Keratinocyte (primary cell): ENCODE measurements at places on chromosomes 6 and 20.

DNA sequence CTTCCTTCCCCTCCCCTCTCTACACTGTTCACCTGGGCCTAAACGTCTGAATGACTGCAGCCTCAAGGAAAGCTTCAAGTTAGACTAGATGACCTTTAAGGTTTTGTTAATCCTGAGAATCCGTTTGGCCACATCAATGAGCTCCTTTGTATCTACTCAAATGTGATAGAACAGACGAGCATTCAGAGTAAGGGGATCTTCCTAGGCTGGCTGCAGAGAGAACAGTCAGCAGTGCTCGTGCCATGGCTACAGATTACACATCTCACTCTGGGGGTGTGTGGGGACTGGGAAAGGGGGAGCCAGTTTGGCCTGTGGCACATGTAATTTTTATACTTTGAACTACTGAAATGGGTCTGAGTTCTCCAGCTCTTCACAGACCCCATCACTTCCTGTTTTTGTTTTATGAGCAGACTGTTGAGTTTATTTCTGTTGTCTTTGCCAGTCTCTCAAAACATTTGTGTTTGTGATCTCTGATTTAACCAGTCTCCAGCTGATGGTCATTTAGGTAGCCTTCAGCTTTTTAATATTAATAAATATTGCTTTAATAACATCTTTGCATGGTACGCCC is 50.9 kb downstream of the KCNS1 start:
- no peak for DNase-seq

GRCh38 chr20:16350465-16350864 is 222.8 kb downstream of the KIF16B start:
- DNase-seq, result no peak

DNA sequence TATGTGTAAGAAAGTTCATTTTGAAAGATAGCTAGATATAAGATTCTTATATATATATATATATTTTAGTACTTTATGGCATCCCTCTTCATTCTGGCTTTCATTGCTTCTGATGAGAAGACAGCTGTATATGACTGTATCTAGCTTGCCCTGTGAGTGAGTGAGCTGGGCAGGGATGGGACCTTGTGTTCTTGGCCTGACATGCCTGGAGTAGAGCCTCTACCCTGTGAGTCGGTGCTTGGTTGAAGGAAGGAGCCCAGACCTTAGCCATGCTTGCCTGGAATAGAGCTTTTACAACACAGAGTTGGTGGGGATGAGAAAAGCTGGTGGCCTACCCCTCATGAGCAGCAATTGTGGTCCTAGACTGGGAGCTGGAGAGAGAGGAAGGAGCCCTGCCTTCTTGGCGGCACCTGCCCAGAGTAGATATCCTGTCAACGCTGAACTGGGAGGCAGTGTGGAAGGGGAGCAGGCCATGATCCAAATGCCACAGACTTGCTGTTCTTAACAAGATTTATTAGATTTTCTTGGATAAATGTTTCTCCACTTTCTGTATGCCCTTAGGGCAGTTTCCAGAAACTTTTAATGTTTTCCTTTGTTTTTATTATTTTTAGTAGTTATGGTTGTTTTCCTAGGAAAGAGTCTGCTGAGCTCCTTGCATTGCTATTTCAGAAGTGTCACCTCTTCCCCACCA is 31.6 kb downstream of the FIG4 start:
- no peak for DNase-seq

DNA sequence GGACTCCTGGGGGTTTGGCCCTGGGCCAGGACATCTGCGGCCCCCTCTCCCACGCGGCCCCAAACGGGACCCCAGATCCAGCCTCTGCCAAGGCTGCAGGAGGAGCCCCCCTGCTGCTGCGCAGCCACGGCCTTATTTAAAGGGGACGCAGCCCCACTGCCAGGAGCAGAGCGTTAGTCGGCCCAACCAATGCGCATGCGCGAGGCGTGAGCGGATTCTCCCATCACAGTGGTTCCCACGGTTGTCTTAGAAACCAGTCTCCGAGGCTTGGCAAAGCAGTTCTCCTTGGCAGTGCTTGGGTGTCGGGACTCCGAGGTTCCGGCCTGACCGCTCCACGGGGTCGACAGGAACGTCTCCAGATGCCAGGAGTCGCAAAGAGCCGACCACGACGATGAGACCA is 288.3 kb upstream of the ZNF337 start:
- no peak for DNase-seq

GRCh38 chr6:153117986-153118879 is 12.8 kb downstream of the RGS17 start:
- DNase-seq, result peak; percentile 44

GRCh38 chr6:17361013-17361412 is 32.4 kb upstream of the CAP2 start:
- no peak for DNase-seq

GRCh38 chr6:75676377-75676776 is 72.7 kb upstream of the MYO6 start:
- DNase-seq, result no peak

- no peak for DNase-seq
These were observed 334.2 kb upstream of the RSPO3 start for GRCh38 chr6:126784161-126784790.

- DNase-seq, result no peak
These were observed 15.9 kb downstream of the LEMD2 start for GRCh38 chr6:33772902-33773472.

DNA sequence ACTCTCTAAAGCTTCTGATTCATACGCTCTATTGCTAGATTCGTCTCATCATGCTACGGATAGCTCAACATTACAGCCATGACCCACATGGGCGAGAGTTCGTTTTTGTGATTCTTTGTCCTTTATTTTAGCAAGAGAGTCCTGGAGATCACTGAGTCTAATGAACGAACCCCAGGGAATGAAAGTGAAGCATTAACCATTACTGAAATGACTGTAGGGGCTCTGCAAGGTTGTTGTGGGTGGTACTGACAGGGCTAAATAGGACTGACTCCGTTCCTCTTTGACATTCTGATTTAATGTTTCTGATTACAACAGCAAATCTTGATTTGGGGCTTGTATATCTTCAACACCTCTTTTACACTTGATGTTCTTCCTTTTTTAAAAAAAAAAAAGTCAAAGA is 13.7 kb upstream of the RTF2 start:
- no peak for DNase-seq

DNA sequence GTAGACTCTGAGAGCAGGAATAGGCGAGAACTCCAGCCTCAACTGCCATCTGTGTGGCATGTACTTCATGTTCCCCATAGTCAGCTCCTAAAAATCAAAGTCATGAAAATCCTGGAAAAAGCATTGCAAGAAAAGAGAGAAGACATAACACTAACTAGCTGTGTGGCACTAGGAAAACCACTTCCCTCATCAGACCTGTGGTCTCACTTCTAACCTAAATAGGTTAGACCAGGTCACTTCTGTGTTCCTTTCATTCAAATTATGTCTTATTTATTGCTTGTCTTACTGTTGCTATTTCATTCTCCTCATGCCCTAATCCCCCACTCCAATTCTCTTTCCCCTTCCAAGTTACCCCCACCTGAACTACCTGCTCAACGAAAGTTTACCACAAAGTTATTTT is 70.2 kb downstream of the TNFRSF21 start:
- DNase-seq, result no peak

DNA sequence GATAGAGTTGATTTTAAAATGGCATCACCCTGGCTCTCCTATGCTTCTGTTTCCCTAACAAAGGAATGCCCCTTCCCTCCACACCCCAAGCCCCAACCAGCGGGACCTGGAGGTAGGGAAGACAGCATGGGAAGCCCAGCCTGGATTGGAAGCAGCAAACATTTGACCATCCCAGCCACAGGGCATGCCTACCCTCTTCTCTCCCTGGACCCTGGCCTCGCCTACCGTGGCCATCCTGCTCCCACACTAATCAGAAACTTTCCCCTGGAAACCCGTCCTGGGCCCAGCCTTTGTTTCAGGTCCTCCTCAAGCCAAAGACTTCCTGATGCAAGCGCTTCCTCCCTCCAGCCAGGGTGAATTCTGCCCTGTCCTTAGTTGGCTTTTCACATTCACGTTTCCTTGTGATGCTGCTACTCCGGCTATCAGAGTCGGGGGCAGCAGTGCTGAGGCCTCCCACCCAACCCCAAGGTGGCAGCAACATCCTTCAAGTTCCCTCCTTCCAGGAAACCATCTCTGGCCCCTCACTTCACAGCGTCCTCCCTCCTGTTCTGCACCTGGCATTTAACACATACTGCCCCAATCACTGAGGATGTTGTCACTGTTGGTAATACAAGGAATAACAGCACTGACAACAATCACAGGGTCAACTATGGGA is 18.2 kb upstream of the ANGPT4 start:
- DNase-seq, result no peak

- no peak for DNase-seq
These were observed 33.1 kb downstream of the SRC start for GRCh38 chr20:37378785-37379598.

DNA sequence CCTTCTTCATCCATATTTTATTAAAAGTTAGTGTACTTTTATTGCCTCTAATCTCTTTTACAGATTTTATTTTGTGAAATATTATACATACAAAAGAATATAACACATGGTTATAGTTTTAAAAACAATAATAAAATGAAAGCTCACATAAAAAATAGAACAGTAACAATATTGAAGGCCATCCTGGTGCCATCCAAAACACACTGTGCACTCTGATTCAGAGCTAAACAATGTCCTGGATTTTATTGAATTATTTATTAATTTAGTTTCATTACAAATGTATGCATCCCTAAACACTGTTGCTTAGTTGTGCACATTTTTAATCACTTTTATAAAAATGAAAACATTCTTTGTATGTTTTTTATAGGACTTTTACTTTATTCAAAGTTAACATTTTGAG is 32.9 kb downstream of the RNF217 start:
- DNase-seq, result no peak

DNA sequence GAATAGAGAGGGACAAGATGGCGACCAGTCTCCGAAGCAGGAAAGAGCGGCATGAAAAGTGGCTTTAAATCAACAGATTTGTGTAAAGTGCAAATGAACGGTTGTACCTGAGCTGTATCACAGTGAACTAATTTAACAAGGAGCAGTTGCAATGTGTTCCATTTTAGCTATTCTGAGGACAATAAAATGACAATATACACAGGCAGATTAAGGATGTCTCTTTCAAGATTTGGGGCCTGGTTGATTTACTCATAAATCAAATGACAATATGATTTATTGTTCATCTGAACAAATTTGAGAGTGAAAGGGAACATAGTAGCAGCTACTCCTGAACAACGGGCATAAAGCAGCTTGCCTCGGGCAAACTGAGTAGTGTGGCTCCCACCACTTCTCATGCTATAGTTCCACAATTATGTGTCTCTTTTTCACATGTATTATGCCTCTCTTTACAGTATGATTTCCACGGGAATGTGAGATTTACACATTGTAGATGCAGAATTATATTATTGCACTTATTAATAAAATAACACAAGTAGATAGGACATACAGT is 204.1 kb upstream of the AGPAT4 start:
- DNase-seq, result no peak

DNA sequence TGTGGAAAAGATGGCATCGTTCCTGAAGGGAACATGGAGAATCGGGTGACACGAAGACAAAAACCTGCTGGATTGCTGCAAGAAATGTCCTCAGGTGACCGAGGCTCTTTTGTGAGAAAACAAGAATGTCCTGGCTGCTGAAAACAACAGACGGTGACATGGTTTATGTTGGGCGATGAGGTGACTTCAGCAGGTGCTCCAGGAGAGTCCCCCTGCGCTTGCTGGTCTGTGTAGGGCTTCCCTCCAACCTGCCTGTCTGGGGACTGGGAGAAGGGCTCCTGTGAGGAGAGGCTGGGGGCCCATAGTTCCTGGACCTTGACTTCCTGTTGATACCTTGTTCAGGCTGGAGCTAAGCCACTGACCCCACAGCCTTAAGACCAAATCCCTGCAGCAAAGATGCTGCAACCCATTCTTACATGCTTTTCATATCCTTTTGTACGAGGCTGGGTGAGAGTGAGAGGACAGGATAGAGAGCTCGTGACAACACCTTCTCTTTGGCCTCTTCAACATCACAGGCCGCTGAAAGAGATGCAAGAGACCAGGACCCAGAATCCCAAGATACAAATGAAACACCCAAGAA is 134.8 kb downstream of the CD83 start:
- DNase-seq, result no peak

DNA sequence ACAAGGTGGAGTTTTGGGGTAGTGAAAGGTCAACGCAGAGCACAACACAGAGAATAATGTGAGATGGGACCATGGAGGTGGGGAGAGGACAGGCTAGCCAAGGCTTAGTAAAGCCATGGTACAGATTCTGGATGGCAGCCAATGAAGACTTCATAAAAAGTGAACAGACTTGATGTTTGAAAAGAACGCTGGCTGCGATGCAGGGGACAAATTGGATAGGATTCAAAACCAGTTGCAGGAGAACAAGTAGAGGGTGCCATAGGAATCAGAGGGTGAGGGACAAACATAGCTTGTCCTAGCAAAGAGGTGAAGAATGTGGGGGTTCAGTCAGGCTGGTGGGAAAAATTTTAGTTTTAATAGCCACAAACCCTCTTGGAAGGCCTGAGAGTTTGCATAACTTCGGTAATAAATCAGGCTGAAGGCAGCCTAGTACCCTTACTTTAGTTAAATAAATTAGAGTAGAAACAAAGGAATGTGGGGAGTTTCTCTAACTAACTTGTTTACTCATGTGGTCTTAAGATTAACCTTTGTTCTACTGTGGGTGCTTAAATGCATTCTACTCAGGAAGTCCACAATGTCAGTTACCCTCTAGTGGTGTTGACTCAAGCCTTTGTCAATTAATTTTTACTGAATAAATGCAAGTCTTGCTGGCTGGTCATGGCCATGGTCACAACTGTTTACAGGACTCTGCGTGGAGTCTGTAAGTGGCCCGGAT is 216.4 kb downstream of the C6orf118 start:
- no peak for DNase-seq

DNA sequence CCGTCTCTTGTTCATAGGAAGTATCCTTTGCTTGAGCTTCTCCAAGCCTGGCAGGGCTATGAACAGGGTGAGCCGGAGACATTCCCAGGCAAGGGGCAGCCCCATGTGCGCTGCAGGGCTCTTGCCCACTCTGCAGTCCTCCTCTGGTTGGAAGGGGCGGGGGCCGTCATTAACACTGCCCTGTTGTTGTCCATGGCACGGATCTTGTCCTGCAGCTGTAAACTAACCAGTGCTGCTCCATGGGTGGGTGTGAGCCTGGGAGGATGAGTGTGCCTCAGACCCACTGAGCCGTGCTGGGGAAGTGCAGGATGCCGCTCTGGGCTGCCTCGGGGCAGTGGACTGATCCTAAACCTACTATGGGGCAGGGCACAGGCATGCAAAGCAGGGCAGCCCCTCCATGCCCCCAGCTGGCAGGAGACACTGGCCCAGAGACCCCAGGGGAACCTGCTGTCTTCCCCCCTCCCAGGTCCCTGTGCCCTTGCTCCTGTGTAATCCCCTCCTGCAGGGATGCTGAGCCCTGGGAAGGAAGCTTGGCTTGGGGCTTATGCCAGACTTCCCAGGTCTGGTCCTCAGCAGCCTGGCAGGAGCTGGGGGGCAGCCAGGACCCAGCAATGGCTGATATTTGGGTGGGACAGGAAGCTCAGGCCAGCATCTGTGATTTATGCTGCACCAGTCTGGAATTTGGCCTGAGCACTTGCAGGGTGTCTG is 8.5 kb downstream of the EBF4 start:
- no peak for DNase-seq
